Motor neuron (in vitro differentiated cells): ENCODE measurements at places on chromosomes 1 and 21. TPM values are rescaled to one million over a fixed set of nuclear protein-coding genes. Genes with fewer than 3 reads are reported as not detected.

DNA sequence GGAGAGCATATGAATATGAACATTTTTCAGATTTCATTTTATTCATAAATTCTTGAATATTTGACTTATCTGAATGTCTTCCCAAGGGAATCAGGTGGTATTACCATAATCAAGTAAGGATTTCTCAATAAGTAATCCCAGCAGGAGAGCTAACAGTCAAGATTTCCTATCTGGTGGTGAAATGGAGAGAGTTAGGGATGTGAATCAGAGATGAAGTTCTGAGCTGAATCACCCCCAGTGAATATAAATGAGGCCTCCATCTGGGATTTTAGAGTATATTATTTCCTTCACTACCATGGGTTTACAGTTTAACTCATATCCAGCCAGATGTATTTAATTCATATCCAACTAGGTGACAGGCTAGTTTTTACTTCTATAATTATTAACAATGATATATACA is 61.5 kb upstream of the RGS2 start:
- ATAC-seq = peak; percentile 76

DNA sequence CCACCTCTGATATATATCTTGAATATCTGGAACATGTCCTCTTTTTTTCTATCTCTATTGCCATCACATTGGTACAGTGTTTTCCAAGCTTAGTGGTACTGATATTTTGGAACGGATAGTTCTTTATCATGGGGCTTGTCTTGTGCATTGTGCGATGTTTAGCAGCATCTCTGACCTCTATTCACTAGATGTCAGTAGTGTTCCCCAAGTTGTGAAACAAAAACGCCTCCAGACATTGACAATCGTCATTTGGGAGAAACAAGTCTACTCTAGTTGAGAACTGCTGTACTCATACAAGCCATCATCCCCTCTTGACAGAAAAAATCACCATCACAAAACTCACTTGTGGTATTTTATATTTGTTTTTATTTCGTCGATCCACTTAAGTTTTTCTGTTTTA is 79.7 kb upstream of the CHODL start:
- peak; percentile 24 for ATAC-seq

DNA sequence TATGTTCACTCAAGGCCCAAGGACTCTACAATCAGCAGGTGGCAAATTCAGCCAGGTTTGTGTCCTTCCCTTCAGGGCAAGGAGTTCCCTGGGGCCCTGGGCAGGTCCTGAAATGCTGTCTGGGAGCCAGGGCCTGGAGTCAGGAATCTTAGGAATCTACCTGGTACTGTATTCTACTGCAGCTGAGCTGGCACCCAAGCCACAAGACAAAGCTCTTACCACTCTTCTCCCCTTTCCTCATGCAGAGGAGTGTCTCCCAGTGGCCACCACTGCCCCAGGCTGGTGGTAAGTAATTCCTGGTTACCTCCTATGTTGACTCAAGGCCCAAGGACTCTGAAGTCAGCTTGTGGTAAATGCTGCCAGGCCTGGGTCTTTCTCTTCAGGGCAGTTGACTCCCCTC is 153.4 kb downstream of the NRIP1 start:
- ATAC-seq = no peak

FGGY gene
- total RNA-seq = 20.4 and 27.7 TPM in 2 replicates

S100A1 gene
- total RNA-seq = 2.8 and 3.7 TPM in 2 replicates

KCNQ4 gene
- total RNA-seq = 4.6 and 6.4 TPM in 2 replicates
